ENCODE measurements at places on chromosomes 7 and 10.

GRCh38 chr7:25615003-25615402, 386.7 kb upstream of the NPVF start:
- DNase-seq, result no peak

DNA sequence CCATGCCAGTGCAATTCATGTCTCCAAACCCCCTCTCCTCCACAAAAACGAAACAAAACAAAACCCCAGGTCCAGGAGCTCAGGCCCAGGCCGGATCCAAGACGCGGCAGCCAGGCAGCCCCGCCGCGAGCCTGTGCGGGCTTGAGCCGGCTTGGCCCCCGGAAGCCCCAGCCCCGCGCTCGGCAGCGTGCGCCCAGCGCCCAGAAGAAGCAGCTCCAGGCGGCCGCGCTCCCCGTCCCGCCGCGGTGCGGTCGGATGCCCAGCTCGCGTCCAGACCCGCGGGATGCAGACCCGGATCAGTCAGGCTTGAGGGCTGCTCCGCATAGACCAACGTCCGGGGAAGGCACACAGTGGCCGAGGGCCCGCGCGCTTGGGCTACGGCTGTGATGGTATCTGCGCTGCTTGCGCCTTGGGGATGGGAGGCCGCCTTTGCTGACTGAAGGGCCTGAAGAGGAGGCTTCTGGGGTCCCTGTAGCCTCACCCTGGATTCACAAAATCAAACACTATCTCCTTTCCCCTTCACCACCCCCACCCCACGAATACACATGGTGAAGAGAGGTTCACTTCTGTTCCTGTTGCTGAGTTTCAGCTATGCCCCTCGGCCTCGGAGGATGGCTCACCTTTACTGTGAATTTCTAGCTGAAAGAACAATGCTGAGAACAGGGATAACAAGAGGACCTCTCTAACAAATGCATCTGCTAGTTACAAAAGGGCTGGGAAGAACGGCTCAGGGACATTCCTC, 79.9 kb upstream of the EN2 start:
- DNase-seq, result no peak

DNA sequence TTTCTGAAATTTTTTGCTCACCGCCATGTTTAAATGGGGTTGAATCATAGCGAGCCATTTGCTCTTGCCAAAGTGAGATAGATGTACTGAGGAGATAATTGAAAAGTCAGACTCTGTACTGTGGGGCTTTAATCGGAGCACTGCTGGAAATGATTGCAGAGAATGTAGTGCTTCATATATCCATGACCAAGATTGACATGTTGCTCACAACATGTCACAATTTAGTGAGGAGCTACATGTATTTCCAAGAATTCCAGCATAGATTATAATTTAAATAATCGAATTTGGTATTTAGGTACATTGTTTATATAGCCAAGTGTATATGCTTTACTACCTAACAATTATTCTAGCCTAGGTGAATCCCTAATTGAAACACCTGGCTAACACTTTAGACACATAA, 66.5 kb downstream of the PODXL start:
- DNase-seq, result no peak

DNA sequence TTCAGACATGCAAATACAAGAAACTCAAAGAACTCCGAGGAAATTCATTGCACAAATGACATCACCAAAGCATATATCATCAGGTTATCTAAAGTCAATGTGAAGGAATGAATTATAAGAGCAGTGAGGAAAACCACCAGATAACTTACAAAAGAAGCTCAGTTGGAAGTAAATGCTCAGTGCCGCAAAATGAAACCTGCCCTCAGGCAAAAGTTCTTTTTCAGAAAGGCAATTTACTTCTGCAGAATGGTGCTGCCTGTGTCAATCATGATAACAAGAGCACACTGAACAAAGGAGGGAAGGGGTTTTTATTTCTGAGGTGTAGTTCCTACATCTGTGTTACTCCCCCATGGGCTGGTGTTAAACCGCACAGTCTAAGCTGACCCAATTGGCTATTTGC, 550.6 kb upstream of the SEMA3D start:
- DNase-seq, result no peak

DNA sequence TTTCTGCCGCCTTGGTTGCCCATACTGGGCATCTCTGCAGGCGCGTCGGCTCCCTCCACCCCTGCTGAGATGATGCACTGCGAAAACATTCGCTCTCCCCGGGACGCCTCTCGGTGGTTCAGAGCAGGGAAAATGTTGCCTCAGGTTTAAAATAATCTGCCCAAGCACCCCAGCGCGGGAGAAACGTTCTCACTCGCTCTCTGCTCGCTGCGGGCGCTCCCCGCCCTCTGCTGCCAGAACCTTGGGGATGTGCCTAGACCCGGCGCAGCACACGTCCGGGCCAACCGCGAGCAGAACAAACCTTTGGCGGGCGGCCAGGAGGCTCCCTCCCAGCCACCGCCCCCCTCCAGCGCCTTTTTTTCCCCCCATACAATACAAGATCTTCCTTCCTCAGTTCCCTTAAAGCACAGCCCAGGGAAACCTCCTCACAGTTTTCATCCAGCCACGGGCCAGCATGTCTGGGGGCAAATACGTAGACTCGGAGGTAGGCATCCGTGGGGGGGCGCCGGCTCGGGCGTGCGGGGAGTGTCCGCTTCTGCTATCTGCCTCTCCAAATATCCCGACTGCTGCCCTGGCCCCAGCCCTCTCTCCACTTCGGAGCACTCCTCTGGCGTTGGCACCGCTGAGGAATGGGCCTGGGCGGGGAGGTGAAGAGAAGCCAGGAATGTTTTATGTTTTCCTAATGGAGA, at the start of gene CAV1:
Gene CAV1, plus strand, starts transcription at position 428 of the 689 bp plus-strand sequence. Its CDS starts 27 bp downstream, at position 455.
- peak; percentile 34 for DNase-seq

DNA sequence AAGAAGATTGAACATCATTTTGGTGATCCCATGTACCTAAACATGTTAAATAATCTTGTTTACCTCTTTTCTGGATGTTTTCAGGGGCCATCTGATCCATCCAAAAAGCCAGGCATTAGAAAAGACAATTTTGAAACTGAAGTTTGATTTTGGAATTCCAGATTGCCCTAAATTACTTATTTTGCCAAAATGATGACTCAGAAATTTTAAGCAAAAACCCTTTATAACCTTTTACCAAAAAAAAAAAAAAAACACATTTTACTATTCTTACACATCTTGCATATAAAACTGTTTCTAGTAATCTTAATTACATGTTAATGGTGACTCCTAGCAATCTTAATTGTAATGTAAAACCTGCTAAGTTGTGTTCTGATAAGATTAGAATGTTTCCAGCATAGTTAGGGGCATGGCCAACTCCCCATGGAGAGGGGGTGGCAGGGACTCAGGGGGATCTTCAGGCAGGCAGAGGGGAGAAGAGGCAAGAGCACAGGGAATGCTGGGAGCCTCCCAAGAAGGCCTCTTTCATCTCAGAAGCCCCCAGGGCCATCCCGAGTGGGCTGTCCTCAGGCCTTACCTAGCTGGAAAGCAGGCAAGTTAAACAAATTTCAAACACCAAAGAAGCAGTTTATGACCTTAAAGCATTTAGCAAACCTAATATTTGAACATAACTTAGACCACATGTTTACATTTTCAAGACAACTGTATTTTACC, 25.8 kb upstream of the AKR1C3 start:
- no peak for DNase-seq

- no peak for DNase-seq
Measured at GRCh38 chr10:24201503-24202180, 7.3 kb upstream of the KIAA1217 start.

GRCh38 chr10:30596013-30596412, 33.5 kb downstream of the LYZL2 start:
- no peak for DNase-seq

DNA sequence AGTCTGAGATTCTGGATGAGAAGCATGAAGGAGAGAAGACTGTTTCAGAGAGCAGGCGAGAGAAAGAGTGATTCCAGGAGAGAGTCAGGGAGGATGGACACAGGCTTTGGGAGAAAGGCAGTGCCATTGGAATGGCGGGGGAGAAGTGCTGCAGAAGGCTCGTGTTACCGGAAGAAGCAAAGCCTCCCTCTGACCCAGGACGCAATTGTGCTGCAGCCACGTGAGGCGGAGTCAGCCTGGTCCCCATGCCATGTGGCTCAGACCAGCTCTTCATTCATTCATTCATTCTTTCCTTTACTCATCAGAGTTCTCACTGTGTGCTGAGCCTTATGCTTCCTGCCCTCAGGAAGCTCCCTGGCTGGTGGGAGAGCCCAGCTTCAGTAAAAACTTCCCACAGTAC, 49.2 kb upstream of the COL13A1 start:
- no peak for DNase-seq

DNA sequence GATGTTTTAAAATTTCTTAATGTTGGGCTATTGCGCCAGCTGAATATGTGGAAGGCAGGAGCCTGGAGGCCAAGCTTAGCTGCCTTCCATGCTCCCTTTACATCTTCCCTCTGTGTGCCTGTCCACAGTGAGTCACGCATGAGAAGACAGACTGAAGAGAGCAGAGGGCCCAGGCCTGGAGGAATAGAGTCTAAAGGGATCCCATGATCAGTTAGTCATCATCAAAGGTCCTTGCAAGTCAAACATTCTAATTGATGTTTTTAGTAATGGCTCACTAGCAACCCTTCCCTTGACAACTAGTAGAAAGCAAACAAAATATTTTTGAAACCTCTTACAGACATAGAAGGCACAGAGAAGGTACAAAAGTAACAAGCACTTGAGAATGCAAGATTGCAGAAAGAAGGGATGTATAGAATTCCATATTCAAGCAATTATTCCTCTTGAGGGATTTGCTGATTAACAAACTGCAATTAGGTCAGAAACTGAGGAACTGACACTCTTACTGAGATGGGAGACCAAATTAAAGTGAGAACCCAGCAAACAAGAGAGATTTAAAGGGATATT, 30.7 kb upstream of the APBB1IP start:
- no peak for DNase-seq

- DNase-seq, result no peak
Measured at GRCh38 chr7:158049271-158049670, 538.4 kb downstream of the PTPRN2 start.

DNA sequence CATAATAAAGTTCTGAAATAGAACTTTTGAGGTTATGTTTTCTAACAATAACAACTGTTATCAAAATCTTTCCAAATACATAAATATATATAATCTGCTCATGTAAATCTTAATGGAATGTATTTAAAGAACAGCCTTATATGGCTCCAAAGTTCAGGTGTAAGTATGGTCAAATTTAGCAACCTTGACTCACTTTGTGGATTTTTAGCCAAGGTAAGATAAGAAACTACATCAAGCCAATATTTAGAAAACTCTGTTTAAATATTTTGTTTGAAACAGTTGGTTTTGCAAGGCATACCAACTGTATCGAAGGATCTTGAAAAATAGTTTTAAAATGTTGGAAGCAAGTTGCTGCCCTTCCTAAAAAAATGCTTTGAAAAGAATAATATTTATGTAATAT, 228.9 kb upstream of the SEMA3D start:
- no peak for DNase-seq

DNA sequence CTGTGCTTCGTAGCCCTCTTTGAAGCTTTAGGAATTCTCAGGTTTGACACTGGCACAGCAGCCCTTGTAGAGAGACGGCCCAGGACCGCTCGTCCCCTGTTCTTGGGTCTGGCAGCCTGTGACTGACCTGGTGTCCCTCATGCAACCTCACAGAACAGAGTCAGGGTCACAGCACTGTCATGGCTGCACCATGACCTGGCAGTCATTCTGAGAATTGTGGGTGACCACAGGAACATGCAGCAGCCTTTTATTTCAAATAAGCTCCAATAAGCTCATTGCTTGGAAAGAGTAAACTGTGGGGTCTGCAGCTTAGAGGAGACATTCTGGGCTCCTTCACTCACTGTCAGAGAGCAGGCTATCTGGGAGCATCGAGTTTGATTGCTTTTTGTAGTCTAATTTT, 42.5 kb downstream of the MYO1G start:
- no peak for DNase-seq

DNA sequence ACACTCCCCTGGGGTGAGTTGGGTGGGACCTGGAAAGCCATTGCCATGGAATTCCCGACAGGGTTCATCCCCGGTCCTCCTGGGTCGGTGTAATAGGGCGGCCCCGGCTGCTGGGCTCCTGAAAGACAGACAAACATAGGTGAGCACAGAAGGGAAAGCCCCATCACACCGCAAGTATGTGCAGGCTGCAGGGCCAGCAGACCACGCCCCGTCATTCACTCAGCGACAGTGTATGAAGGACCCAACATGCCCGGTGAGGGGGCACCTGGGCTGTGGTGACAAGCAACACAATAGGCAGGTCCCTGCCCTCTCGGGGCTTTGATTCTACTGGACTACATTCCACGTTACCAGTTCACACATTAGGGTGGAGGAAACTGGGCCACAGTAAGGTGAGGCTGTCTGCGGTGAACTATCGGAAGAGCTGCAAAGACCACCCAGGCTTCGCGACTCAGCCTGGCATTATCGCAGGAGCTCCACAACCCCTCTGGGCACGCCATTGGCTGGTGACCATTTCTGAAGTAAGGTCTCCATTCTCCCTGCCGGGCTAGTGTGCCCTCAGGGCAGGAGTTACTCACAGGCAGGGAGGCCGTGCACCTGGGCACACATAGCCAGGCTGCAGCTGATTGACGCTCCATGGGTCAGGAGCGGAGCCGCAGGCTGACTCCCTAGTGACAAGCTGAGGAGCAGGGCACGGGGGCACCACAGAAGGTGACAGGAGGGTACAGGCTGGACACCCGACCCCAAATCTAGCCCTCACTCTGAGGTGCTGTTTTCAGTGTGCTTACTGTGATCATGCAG, 99.2 kb downstream of the VOPP1 start:
- no peak for DNase-seq

DNA sequence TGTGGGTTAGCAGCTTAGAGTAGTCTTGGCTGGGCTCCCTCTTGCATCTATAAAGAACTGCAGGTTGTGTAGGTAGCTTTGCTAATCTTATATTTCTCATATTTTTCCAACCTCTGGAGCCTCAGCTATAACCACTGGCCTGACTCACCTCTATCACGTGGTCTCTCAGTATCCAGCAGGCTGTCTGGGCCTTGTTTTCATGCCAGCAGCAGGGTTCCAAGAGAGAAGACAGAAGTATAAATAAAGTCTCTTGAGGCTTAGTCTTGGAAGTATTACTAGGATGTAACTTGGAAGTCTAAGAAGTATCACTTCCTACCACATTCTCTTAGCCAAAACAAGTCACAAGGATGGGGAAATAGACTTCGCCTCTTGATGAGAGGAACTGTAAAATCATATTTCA, 73.3 kb downstream of the WIPF3 start:
- DNase-seq, result no peak

GRCh38 chr10:116271593-116272439, 1.2 kb downstream of the GFRA1 start:
- DNase-seq, result no peak

GRCh38 chr7:155368894-155369600, 71.4 kb downstream of the INSIG1 start:
- DNase-seq, result no peak

- DNase-seq, result peak; percentile 67
Measured at GRCh38 chr7:105429746-105430612, 41.3 kb upstream of the SRPK2 start.

DNA sequence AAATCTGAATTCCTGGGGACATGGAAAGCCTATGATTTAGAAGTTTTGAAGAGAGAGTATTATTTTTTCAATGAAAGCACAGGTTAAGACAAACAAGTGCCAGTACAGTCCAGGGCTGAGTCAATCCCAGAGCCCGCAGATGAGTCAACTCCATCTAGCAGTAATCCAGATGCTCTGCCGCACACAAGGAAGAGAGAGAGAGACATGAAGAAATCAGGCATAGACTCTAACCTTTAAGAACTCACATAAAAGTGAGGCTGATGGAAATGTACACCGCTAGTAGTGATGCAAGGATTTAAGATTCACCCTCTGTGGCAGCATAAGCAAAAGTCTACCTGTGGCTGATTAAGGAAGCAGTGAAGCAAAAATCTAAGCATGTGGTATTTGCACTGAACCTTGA, 651.5 kb downstream of the TNS3 start:
- DNase-seq, result no peak

Measured in CD4-positive, alpha-beta T cell treated with Interleukin-17A for 1 hour (primary cell).